ENCODE measurements at places on chromosomes 2 and 18.
A peak's percentile ranks its signal among the peaks of the same experiment; 100 is the strongest.

GRCh38 chr2:217863883-217864282 is 138.9 kb downstream of the TNS1 start:
- no peak for DNase-seq

GRCh38 chr2:120239488-120240287 is 13.0 kb upstream of the RALB start:
- no peak for DNase-seq

DNA sequence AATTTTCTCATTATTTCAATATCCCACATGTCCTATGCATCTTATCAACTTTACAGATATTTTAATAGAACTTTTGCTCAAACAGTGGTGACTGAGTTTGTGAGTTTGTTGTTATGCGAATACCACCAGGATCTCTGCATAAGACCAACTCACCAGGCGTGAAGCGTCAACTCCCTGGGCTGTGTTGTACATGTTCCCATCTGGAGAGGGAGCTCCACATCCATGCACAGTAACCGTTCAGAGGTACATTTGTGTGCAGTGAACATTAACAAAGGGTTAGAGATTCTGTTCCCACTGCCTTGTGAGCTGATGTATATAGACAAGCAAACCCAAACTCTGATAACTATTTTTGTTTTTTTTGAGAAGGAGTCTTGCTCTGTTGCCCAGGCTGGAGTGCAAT is 188.7 kb downstream of the MYT1L start:
- no peak for DNase-seq

DNA sequence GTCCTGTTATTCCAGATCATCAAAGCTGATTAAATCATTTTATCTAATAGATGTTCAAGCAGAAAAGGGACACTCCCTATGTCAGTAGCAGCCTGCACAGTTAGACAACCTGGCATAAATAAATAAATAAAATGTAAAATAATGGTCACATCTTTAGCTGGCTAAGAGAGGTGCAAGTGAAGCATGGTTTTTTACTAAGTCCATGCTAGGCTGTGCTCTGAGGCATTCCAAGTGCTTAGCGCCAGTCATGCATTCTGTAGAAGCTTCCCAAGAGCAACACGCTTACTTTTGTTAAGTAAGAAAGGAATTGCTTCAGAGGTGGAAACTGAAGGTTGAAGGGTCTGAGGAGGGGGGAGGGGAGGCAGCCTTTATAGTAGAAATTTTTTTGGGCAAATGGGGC is 351.2 kb downstream of the CDH2 start:
- DNase-seq, result no peak

GRCh38 chr2:133139847-133140533 is 428.3 kb downstream of the NCKAP5 start:
- DNase-seq, result no peak

- DNase-seq, result no peak
These were observed 45.8 kb downstream of the ITGA6 start for GRCh38 chr2:172473167-172473566.

DNA sequence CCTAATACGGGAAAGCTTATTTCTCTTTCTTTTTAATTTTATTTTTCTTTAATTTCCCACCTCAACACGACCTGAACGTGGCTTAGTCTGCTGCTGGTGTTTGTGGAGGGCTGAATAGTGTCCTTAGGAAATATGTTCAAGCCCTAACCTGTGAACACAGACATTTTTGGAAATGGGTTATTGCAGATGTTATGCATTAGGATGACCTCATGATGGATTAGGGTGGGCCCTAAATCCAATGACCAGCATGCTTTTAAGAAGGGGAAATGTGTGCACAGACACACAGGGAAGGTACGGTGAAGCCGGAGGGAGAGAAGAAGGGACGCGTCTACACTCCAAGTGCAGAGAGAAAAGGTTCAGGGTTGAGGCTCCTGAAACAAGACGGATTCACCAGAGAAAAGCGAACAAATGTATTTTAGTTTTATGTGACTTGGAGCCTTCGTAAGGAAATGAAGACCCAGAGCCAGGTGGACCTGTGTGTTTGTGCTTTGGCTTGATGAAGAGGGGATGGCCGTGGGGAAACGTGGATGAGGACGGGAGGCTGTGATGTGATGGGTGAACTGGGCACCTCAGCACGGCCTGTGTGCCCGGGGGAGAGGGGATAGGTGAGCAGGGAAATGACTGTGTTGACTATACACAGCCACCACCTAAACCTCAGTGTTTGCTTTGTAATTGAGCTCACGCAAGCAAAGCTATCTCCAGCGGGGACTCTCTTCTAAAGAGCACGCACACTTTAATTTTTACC is 37.5 kb downstream of the RTP5 start:
- DNase-seq, result no peak

DNA sequence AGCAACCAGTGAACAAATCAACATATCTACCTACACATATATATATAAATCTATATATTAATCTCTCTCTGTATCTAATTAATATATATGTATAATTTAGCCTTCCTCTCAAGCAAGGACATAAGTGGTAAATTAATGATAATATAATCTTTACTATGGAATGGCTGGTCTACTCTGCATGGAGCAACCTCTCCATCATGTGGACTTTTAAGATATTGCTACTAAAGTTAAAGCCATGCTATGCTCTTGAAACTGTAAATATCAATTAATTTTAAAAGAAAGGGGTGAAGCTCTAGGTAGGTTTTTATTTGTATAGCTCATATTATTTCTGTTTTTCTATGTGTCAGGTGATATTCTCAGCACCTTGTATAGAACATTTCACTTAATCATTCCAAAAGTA is 147.0 kb downstream of the PPP1R1C start:
- DNase-seq, result no peak

- DNase-seq, result no peak
These were observed 103.4 kb downstream of the ETAA1 start for GRCh38 chr2:67500541-67500940.

DNA sequence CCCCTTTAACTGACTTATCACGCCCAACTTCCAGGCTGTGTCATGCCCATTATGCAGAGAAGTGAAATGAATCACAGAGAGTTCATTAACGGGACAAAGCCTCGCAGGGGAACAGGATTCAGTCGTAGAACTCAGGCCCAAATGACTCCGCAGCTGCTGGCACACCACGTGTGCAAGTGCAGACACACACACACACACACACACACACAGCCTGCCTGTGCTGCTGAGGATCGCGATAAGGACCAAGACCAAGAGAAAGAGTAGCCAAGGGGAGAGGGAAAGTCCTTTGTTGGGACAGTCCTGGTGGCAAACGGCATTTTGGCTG is 90.0 kb upstream of the TAF1B start:
- DNase-seq, result no peak

DNA sequence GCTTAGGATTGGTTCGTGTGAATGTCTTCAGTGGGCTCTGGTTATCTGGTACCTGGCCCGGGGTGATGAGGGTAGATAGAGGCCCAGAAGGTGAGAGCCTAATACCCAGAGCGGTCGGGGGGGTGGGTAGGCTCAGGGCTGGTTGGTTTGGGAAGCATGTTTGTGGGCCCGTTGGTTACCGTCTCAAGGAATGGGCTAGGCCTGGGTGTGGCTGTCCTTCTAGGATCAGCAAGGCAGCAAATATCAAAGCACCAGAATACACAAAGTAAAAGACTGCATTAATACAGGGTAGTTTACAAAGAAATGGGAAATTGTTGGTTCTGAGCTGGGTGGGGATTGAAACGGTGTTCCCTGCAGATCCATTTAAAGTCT is 6.0 kb upstream of the IL1R2 start:
- no peak for DNase-seq

GRCh38 chr2:136538489-136538888 is 226.9 kb upstream of the THSD7B start:
- DNase-seq, result no peak

- DNase-seq, result no peak
These were observed 27.1 kb downstream of the VRK2 start for GRCh38 chr2:58073751-58074150.

DNA sequence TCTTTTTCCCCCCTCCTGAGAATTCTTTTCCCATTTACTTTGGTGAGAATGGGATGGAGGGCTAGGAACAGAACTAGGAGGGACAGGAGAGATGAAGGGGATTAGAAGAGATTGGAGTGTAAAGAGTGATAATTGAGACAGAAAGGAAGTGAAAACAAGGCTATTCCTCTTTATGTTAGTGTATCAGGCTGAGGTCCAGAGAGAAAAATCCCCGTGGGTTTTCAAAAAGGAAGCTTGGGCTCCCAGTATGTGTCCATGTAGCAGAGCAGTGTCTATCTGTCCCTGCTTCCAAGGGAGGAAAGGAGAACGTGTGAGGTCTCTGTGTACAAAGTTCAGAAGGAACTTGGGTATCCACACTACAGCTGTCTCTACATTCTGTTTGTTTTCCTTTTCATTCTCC is 59.9 kb upstream of the KCNE4 start:
- no peak for DNase-seq

GRCh38 chr18:36493349-36494159 is 196.0 kb downstream of the FHOD3 start:
- no peak for DNase-seq

GRCh38 chr2:99857867-99858444 is 284.4 kb downstream of the AFF3 start:
- DNase-seq, result no peak

DNA sequence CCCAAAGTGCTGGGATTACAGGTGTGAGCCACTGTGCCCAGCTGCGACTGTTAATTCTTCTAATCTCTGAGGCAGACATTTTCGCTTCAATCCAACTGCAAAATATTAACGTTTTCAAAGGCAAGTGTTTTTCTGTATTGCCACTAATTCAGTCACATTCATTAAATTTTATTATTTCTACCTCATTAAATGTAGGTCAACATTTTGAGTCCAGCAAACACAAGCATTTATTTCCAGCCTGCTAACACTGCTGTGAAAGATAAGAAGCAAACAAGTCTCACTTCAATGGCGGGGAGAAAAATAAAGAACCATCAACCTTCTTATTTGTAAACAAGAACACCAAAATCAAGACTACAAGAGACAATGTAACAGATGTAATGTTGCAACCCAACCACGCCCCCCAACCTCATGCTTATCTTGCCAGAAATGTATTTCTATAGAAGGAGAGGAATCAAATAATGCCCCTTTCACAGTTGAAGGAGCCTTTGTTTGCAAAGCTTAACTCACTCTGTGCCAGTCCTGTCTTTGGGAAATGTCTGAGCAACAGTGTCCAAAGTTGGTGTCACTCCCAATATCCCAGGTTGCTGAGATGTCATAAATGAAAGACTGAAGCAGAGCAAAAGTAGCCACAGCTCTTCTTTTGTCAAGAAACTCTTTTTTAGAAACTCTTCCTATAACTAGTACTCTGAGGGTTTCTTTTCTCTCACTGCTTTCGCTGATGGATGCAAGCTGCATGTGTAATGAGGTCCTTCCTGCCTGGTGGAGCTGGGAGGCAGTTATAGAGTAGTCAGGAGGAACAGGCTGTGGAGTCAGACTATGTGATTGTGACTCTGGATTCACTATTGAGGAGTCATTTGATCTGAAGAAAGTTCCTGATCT is 8.6 kb downstream of the DOCK10 start:
- no peak for DNase-seq

DNA sequence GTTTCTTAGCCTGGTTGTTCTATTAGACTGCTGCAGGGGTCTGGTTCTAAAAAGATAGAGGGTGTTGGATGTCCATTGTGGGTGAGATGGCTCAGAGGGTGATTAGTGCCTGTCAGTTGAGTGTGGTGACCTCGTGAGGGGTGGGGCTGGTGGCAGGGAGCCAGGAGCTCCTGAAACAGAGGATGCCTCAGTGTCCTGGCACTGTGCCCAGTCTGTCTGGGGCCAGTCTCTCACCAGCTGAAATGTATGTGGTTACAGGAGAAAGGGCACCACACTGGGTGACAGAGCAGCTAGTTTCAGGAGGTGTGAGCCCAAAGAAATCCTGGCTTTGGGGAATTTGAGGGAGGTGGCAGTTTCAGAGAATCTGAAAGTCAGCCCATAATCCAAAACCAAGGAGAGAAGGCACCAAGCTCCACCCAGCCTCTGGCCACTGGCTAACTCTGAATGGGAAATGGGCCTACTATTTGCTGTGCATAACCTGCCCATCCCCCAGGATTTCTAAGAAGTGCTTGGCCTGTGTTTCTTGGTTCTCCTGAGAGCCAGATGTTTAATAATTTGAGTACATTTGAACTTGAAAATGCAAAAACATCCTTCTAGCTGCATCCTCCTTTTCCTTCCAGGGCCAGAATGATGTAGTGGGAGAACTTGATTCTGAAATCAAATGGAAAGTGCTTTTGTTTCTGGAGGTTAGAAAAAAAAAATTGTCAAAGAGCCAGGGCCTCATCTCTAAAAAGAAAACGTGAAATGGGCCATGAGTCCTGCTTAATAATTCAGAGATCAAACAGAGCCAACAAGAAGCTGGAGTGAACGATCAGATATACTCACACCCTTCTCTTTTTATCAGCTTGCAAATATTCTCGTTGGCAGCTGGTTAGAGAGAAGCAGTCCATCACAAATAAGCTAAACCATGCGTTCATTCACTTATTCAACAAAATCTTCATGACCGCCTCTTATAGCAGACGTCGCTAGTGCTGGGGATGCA is 92.3 kb downstream of the B3GNT2 start:
- peak; percentile 85 for DNase-seq

- DNase-seq, result no peak
These were observed 108.5 kb upstream of the COL3A1 start for GRCh38 chr2:188865681-188866080.

DNA sequence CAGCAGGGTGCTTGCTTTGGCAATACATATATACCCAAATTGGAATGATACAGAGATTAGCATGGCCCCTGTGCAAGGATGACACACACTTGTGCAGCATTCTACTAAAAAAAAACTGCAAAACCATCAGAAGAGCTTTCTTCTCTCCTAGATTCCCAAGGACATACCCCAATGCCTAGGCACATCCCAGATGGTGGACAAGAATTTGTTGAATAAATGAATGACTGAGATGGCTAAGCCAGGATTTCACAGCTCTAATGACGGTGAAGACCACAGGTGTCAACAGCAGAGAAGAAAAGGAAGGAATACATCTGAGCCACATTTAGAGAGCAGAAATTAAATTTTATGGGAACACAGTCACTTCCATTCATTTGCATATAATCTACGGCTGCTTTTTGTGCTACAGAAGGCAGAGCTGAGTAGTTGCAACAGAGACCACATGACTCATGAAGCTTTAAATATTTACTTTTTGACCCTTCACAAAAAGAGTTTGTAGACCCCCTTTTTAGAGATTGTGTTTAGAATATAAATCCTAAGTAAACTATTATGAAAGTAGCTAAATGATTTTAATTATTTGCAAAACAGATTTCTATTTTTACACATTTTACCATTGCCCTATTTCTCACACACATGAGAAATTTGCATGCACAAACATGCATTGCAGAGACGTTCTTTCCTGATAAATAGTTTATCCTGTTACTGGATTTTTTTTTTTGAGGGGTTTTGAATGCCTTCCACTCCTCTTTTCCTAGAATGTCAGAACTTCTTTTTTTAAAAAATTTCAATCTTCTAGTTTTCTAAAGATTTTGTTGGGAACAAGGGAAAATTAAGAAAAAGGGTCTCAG is 119.0 kb downstream of the PMAIP1 start:
- DNase-seq, result no peak

- DNase-seq, result no peak
These were observed 27.3 kb upstream of the E2F6 start for GRCh38 chr2:11493282-11493681.
